ENCODE measurements at places on chromosomes 6 and 20. TPM values are rescaled to one million over a fixed set of nuclear protein-coding genes. Genes with fewer than 3 reads are reported as not detected.

Gene GSTA3
- total RNA-seq, result not detected

Gene RIMS4
- not detected for total RNA-seq

Gene MYCT1
- total RNA-seq, result not detected

Gene SUPT3H
- 20.6 TPM for total RNA-seq

Gene CYP39A1
- total RNA-seq, result not detected

DNA sequence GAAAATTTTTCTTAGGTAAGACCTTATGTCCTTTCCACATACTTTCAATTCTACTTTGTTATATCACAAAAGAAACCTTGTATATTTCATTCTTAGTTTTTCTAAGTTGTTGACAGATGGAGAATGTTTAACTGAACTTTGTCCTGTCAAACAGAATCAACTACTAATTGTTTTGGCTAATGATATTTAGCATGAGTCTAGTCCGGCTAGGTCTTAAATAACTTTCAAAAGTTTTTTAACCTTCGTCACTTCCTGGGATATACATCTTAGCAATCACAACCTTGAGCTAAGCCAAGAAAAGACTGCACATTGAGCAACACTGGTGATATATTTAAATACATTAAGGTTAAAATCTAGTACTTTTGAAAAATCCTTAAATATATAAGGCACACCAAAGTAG is 62.9 kb upstream of the RUNX2 start:
- no peak overlapping the region for H3K27ac ChIP-seq
- DNase-seq, result no peak
- H3K27me3 ChIP-seq, result no peaks in the 10 kb centered on the region
- H3K4me3 ChIP-seq, result no peak overlapping the region

GRCh38 chr6:31922942-31923341 is 4.6 kb upstream of the C2 start:
- peak; percentile 15 for DNase-seq
- no peaks in the 10 kb centered on the region for H3K4me1 ChIP-seq
- H3K27ac ChIP-seq, result no peak overlapping the region
- no peaks in the 10 kb centered on the region for H3K36me3 ChIP-seq
- H3K4me3 ChIP-seq, result no peak overlapping the region
- H3K27me3 ChIP-seq, result peaks cover 8% of the 10 kb centered on the region

DNA sequence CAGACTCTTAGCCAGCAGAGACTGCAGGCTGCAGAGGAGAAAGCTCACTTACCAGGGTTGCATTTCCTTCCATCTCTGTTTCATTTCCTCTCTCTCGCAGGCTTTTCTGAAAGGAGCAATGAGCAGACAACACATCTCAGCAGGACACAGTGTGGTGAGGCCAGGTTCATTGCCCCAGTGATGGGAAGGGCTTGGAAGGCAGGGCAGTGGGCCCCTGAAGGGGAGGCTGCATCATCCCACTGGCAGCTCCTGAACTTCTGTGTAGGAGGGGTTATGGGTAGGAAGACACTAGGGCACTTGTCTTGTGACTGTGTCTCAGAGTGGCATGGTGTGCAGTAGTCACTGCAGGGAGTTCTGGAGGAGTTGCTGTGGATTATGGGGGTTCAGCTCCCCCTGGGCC is 246.8 kb downstream of the QKI start:
- no peak overlapping the region for H3K4me3 ChIP-seq
- no peak for DNase-seq
- H3K27me3 ChIP-seq, result peaks cover 24% of the 10 kb centered on the region

- H3K36me3 ChIP-seq, result peaks cover 2% of the 10 kb centered on the region
- no peak overlapping the region for H3K27ac ChIP-seq
- H3K27me3 ChIP-seq, result no peaks in the 10 kb centered on the region
- no peak overlapping the region for H3K4me3 ChIP-seq
- DNase-seq, result no peak
- peaks cover 10% of the 10 kb centered on the region for H3K4me1 ChIP-seq
Observed at GRCh38 chr6:26258212-26258977, 106.6 kb upstream of the BTN3A2 start.

DNA sequence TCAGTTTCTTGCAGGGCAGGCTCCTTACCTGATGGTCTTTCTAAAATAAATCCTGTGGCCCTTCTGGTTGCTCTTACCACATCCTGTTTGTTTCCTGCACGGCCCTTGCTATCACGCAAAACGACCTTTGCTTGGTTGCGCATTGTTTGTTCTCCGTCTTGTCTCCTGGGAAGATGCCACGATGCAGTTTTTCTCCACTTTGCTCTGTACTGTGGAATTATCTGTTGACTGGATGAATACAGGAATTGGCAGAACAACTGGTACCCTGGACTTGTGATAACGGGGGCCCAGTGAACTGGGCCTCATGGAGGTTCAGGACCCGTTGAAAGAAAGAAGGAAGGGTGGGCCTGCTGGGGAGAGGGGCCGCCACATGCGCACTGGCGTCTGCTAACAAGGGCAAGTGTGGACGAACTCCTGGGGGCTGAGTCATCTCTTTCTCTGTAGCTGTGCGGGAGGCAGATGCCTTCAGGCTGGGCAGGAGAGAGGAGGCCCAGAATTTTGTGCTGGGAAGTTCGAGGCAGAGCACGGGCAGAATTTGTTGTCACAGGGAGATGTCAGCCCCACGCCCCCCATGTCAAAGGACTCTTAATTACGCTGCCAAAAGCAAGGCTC is 139.9 kb downstream of the BMP7 start:
- no peak overlapping the region for H3K27ac ChIP-seq
- no peaks in the 10 kb centered on the region for H3K4me1 ChIP-seq
- H3K36me3 ChIP-seq, result no peaks in the 10 kb centered on the region
- H3K4me3 ChIP-seq, result no peak overlapping the region
- H3K27me3 ChIP-seq, result peaks cover 28% of the 10 kb centered on the region

DNA sequence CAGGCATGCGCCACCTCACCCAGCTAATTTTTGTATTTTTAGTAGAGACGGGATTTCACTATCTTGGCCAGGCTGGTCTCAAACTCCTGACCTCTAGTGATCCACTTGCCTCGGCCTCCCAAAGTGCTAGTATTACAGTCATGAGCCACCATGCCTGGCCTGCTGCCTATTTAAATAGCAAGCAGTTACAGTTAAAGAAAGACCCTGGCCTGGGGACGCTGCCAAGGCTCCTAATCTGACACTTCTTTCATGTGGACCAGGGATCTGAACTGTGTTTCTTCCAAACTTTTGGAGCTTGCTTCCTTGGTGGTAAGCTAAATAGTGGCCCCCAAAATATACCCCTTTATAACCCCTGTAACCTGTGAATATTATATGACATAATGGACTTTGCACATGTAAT is 15.3 kb downstream of the PPARD start:
- no peaks in the 10 kb centered on the region for H3K27me3 ChIP-seq
- no peak for DNase-seq
- H3K4me1 ChIP-seq, result peaks cover 49% of the 10 kb centered on the region

DNA sequence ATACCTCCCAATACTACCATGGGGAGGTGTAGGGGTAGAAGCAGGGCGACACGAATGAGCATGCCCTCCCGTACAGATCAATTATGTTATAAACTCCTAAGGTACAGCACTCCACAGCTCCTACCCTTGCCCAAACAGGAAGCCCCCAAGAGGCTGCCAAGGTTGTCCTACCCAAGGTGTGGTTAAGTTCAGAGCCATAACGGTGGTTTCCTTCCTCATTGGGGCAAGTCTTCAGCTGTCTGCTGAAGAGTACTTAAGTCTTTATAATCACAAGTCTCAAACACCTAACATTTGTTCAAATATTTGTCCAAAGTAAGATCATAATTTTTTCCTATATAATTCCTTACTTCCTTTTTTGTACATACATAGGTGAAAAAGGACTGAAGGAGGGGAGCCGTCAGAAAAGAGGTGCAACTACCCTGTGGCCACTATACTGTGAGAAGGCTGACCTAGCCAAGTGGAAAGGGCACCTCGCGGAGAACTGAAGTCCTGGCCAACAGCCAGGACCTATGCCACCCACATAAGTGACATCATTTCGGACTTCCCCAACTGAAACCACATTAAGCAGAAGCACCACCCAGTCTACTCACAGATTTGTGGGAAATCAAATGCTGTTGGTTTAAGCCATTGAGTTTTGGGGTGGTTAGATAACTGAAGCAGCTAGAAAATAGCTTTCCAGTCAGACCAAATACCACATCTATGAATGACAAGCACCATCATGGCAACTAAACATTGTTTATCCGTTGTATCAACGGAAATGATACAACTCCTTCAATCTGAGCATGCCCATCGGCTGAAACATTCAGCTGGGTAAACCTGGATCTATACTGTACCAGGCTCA is 2.9 kb upstream of the RAB22A start:
- H3K36me3 ChIP-seq, result no peaks in the 10 kb centered on the region
- H3K27me3 ChIP-seq, result no peaks in the 10 kb centered on the region

DNA sequence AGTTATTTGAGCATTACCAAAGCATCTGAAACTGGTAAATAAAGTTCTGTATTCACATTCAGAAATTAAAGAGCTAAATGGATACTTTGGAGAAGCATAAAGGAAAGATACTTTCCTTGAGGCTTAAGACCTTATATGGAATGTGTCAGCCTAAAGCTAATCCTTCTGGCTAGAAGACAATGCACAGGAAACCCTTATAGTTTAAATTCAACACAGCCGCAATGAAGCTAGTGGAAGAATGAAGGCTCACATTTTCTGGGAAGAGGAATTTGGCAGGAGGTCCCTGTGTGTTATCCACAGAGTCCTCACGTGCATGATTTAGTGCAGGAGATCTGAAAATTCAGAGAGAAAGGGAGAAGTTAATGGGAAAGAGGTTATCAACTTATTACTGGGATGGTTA is 21.5 kb upstream of the CHD6 start:
- H3K27ac ChIP-seq, result no peak overlapping the region
- no peak overlapping the region for H3K4me3 ChIP-seq
- DNase-seq, result no peak
- H3K4me1 ChIP-seq, result no peaks in the 10 kb centered on the region
- H3K27me3 ChIP-seq, result peaks cover 14% of the 10 kb centered on the region

DNA sequence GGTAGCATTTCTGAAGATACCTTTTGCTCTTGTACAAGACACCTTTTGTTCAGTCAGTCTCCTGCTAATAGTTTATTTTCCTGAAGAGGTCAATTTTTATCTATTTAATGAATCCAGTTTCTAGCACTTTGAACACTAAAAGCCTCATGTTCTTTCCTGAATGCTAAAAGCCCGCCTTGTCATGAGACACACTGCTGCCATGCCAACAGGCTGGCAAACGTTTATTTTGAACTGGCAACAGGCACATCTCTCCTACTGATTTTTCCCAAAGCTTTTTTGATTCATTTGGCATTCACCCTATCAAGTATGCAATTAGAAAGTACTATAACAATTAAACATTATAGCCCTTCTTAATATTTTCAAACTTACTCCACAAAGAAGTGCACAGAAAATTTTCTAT is 421.2 kb upstream of the EYS start:
- H3K36me3 ChIP-seq, result peaks cover 2% of the 10 kb centered on the region
- no peak for DNase-seq
- H3K4me1 ChIP-seq, result no peaks in the 10 kb centered on the region
- no peak overlapping the region for H3K27ac ChIP-seq

- H3K36me3 ChIP-seq, result peaks cover 6% of the 10 kb centered on the region
- H3K4me3 ChIP-seq, result no peak overlapping the region
- DNase-seq, result peak; percentile 23
- no peak overlapping the region for H3K27ac ChIP-seq
- H3K27me3 ChIP-seq, result no peaks in the 10 kb centered on the region
Observed at GRCh38 chr6:39137245-39137644, 22.3 kb upstream of the SAYSD1 start.

DNA sequence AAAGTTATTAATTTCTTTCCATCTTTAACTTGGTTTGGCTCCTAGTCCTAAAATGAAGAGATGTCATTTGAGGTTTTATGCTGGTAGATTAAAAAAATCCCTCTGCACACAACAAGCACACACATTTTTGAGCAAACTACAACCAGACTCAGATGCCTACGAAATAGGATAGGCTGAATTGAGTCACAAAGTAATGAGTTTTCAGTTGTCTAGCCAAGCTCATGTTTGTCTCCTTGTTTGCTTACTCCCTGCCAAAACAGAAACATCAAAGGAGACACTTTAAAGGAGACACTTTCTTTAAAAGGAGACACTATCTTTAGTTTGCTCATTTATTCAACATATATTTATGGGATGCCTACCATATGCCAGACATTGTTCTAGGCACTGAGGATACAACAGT is 56.2 kb downstream of the TPBG start:
- H3K27ac ChIP-seq, result no peak overlapping the region
- H3K36me3 ChIP-seq, result no peaks in the 10 kb centered on the region
- H3K27me3 ChIP-seq, result no peaks in the 10 kb centered on the region
- H3K4me3 ChIP-seq, result no peak overlapping the region
- no peaks in the 10 kb centered on the region for H3K4me1 ChIP-seq

- H3K36me3 ChIP-seq, result peaks cover 2% of the 10 kb centered on the region
- no peak overlapping the region for H3K4me3 ChIP-seq
- H3K27me3 ChIP-seq, result no peaks in the 10 kb centered on the region
Observed at GRCh38 chr20:41308290-41308711, 9.2 kb downstream of the ZHX3 start.

DNA sequence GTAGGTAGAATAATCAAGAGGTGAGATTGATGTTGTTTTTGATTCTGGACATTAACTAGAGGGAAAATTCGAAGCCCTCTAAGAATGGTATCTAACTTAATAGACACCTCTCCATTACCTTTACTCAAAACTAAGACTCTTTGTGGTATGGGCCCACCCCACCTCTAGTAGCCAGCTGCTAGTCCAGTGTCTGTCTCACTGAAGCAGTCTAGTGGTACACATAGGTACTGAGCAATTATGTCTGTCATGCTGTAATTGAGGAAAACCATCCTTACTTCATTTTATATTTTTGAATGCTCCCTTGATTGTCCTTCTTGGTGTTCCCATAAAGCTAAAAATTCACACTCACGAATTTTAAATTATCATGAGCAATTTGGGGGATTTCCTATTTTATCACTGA is 290.7 kb downstream of the ARHGAP18 start:
- H3K4me1 ChIP-seq, result no peaks in the 10 kb centered on the region
- no peak for DNase-seq
- H3K27ac ChIP-seq, result no peak overlapping the region
- H3K27me3 ChIP-seq, result no peaks in the 10 kb centered on the region
- no peaks in the 10 kb centered on the region for H3K36me3 ChIP-seq
- no peak overlapping the region for H3K4me3 ChIP-seq

GRCh38 chr20:53786445-53787267 is 193.0 kb upstream of the ZNF217 start:
- no peaks in the 10 kb centered on the region for H3K36me3 ChIP-seq
- DNase-seq, result no peak
- H3K4me1 ChIP-seq, result peaks cover 25% of the 10 kb centered on the region
- H3K27ac ChIP-seq, result no peak overlapping the region

- peak; percentile 74 for DNase-seq
- H3K27ac ChIP-seq, result peak overlapping the region; percentile 91
- H3K36me3 ChIP-seq, result no peaks in the 10 kb centered on the region
- H3K4me3 ChIP-seq, result peak overlapping the region; percentile 71
- peaks cover 4% of the 10 kb centered on the region for H3K27me3 ChIP-seq
- H3K4me1 ChIP-seq, result peaks cover 23% of the 10 kb centered on the region
Observed at GRCh38 chr6:3159805-3160781, 2.7 kb upstream of the TUBB2A start.

GRCh38 chr6:5180636-5181035 is 80.1 kb downstream of the LYRM4 start:
- H3K4me1 ChIP-seq, result peaks cover 27% of the 10 kb centered on the region
- H3K4me3 ChIP-seq, result no peak overlapping the region
- no peak overlapping the region for H3K27ac ChIP-seq
- DNase-seq, result no peak
- H3K27me3 ChIP-seq, result no peaks in the 10 kb centered on the region
- peaks cover 4% of the 10 kb centered on the region for H3K36me3 ChIP-seq

Measured in naive thymus-derived CD8-positive, alpha-beta T cell (primary cell).